H1 (cell line): ENCODE measurements at places on chromosomes 6 and 20. TPM values are rescaled to one million over a fixed set of nuclear protein-coding genes. Genes with fewer than 3 reads are reported as not detected.

The POM121L2 gene
- total RNA-seq, result 0.09 and 0.17 TPM in 2 replicates

The MARCKS gene
- 111 and 117 TPM in 2 replicates for total RNA-seq

The PLCB4 gene
- 13.8 and 14.1 TPM in 2 replicates for total RNA-seq

DNA sequence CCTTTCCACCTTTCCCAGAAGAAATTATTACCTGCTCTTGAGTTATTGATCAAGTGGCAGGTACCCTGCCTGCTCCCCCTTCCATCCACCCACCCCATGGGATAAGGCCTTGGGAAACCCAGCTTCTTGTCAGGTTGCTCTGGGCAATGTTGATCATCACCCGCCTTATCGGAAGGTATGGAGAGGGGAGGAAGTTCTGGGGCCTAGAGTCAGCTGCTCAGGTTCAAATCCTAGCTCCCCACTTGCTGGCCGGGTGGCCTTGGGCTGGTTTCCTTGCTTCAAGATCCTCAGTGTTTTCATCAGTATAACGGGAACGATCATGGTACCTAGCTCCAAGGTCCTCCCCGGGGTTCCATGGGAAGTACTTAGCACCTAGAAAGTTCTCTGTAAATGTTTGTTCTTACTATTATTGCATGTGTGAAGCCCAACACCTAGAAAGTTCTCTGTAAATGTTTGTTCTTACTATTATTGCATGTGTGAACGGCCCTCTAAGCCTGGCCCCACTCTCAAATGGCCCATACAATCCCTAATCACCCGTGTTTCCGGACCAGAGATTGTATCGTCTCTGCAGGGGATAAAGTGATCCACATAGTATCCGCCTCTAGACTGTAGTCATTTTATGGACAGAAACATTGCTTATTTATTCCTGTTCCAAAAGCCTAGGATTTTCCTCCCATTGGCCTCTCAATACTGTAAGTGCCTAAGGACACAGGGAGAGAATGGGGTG is 1.1 kb upstream of the PREX1 start:
- no peak for DNase-seq

GRCh38 chr6:140083375-140083774 is 708.9 kb upstream of the CITED2 start:
- DNase-seq, result no peak
